ENCODE measurements at places on chromosomes 6 and 20.

GRCh38 chr20:667351-668034 is 8.1 kb downstream of the SCRT2 start:
- peak; percentile 74 for DNase-seq

DNA sequence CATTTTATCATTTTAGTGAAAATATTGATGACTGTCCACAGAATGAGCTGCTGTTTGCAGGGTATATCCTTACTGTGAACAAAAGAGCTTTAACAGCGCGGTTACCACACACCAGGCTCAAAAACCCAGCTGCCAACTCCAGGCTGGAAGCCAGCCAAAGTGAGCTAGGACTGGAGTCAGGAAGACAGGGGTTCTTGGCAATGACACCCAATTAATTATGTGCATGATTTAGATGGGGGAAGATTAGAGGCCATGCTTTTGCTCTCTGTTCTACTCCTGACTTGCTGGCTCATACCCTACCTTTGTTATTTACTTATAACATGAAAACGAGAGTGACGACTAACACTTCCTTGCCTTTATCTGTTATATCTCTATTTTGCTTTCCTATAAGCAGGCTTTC is 128.9 kb upstream of the SHLD1 start:
- no peak for DNase-seq

DNA sequence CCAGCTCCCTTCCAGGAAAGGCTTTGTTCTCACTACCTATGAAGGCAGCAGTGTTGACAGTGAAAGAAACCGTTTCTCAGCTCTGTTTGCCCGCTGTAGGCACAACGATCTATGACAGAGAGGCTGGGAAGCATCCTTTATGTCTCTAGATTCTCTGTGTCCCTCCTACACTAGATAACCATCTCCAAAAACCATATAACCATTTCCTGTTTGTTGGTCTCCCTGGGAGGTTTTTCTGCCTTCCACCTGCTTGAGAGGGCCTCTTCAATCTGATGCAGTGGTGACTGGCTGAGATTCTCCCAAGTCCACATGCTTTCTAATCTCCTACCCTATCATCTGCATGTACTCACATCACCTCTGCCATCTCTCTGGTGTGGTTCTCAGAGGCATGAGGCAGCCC is 32.0 kb upstream of the TMEM217 start:
- DNase-seq = peak; percentile 18

GRCh38 chr20:56343861-56344381 is 14.9 kb upstream of the FAM210B start:
- DNase-seq = peak; percentile 67

DNA sequence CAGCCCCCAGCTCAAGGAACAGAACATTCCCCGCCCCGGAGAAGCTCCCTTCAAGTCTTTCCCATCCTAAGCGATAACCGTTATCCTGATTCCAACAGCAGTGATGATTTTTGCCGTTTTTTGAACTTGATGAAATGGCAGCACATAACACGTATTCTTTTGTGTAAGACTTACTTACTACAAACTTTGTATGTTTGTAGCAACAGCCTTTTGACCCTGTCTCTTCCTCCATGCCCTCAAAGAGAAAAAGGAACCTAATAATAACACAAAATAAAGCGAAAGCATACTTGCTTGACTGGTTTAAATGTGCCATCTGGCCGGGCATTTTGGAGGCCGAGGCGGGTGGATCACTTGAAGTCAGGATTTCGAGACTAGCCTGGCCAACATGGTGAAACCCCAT is 26.4 kb upstream of the SLC9A8 start:
- no peak for DNase-seq

DNA sequence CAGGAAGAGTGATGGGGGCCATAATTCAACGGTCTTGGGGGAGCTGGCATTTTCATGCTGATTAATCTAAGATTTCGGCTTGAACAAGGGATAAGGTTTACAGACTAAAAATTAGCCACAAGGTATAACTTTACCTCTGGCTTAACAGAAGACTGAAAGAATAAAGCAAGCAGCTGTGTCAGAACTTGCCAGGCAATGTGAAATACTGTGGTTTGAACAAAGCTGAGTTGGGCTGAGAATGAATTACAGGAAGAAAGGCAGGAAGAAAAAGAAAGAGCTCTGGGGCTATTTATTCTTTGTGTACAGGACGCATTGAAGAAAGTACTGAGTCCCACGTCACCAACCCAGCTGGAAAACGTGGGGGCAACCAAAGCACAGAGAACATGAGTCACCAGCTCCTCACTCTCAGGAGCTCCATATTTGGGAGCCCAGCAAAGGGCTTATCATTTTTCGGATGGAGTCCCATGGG is 121.5 kb upstream of the NEDD9 start:
- DNase-seq = peak; percentile 74

GRCh38 chr20:37231947-37232630 is 29.5 kb downstream of the GHRH start:
- no peak for DNase-seq

- no peak for DNase-seq
Measured at GRCh38 chr6:90382760-90383159, 86.1 kb upstream of the BACH2 start.

- no peak for DNase-seq
Measured at GRCh38 chr6:116564311-116564710, 7.0 kb upstream of the RWDD1 start.

- DNase-seq = no peak
Measured at GRCh38 chr6:121451250-121451649, 15.8 kb downstream of the GJA1 start.

- no peak for DNase-seq
Measured at GRCh38 chr6:111406200-111406721, 76.8 kb downstream of the REV3L start.

- no peak for DNase-seq
Measured at GRCh38 chr6:41446907-41447545, 99.2 kb upstream of the FOXP4 start.

GRCh38 chr6:111842891-111843290 is 30.4 kb downstream of the FYN start:
- DNase-seq = no peak

DNA sequence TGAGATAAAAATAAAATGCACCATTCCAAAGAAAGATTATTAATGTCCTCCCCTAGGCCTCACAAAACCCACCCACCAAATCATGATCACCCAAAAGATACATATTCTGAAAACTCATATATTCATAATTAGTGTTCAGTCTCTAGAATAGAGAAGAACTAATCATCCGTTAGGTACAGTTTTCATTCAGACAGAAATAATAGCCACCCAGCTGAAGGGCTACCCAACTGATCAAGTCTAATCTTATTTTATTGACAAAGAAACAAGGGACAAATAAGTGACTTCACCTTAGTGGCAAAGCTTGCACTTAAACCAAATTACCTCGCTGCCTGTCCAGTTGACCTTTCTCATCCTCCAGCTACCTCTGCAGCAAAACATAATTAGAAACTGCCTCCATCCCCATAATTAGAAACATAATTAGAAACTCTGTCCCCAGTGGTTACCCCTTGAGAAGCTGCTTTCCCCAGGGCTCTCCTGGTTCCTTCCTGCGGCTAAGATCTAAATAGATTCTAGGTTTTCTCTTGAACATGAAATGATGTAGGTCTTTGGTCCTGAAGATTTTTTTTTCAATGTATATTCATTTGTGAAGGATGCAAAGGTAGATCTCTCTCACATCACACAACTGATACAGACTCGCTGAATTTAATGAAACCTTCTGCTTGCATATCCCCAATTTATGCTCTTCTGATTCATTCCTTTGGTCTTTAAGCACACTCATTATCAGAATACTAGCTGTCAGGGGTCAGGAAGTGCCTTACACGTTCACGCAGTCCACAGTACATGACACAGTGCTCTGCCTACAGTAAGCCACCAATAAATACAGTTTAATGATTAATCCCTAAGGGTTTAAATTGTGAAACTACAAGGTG is 46.3 kb downstream of the HBS1L start:
- DNase-seq = no peak

DNA sequence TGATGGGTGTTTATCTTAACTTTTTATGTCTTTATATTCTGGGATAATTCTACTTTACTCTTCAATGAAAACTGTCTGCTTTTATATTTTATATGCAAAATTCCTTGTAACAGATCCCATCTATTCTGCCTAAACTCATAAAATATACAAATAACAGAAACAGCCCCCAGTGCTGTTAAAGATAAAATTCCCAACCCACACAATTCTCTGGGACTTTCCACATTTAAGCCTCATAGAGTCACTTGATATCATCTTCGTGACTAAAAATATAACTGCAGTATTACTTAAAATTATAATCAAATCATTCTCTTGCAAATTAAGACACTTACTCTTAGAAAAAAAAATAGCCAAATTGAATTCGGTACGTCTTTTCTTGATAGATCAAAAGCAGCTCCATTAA is 60.2 kb downstream of the INSM1 start:
- DNase-seq = no peak

- peak; percentile 30 for DNase-seq
Measured at GRCh38 chr20:17654649-17655285, 27.3 kb downstream of the RRBP1 start.

GRCh38 chr6:109465772-109466171 is 10.2 kb upstream of the MICAL1 start:
- no peak for DNase-seq

DNA sequence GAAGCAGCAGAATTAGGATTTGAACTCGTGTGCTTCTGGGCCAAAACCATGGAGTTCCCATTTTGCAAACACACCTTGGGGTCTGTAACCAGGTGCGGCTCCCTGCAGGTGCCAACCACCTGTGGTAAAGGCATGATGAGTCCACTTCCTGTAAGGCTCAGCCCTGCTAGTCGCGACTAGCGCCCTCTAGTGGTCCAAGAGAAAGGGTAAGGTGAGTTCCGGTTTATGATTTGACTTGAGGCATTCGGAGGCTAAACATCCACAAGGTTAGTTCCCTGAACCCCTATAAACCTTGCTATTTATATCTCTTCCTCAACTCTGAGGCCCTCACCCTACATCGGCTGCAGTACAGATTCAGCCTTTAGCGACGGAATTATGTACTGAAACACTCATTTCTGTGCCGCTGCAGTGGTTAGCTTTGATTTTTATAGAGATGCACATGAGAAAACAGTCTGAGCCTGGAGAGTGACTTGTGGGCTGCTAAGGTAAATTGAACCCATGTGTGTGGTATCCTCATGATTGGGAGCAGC is 173.4 kb downstream of the PLCB1 start:
- peak; percentile 63 for DNase-seq

DNA sequence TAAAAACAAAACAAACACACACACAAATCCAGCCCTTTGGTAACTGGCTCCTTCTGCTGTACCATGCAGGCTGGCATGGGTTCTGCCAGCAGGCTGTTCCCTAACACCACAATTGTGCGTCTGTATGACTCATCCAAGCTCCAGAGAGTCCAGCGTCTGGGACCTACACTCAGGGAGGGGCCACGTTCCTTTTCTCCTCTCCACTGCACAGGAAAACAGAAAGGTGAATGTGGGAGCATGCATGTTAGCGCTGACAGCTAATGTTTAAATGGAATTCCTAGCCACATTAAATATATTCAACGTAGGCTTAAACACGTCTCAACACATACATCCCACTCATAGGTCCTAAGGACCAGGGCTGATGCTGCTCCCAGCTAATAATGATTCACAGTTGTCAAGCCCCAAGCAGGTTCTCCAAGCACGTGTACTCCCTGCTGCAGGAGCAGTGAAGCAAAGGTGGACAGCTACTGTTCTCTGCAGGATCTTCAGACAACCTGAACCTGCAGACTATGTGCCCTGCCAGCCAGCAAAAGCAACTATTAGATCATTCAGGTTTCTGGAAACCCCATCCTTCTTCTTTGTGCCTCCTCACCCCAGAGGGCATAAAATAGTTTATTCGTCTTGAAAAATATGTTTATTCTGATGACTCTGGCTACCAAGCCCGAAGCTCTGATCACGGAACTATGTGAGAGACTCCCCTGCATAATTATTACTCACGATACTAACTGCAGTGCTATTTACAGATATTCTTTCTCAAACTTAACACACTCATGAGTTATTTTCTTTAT is 20.9 kb downstream of the MAP1LC3A start:
- no peak for DNase-seq

- no peak for DNase-seq
Measured at GRCh38 chr6:12102350-12102749, 90.2 kb downstream of the HIVEP1 start.

DNA sequence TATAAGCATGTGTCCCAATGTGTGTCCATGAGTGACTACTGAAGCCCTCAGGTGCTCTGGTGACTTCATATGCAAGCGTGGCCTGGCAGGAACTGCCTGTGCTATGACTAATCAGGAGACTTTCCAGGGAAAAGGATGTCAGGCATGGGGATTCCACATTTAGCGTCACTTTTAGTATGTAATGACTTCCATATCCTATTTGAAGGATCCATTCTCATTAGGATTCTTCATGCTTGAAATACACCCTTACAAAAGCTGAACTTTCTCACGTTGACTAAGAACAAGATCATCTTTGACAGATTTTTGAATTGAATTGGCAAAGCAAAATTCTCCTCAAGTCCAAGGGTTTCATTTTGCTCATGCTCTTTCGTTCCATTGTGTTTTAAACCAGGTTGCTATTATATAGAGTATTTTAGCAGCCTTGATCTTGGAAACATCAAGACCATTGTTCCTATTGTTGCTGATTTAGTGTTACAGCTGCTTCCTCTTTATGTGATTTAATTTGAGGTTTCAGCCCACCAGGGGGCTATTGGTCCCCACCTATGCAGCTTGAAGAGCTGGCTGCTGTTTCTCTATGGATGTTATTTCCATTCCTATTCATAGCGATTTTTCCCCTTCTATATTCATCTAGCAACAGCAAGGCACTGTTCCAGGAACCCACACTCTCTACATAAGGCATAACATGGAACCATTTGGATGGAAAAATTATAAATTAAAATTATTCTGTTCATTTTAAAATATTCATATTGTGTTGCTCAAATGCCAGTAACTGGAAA is 418.6 kb downstream of the CDKAL1 start:
- DNase-seq = no peak

DNA sequence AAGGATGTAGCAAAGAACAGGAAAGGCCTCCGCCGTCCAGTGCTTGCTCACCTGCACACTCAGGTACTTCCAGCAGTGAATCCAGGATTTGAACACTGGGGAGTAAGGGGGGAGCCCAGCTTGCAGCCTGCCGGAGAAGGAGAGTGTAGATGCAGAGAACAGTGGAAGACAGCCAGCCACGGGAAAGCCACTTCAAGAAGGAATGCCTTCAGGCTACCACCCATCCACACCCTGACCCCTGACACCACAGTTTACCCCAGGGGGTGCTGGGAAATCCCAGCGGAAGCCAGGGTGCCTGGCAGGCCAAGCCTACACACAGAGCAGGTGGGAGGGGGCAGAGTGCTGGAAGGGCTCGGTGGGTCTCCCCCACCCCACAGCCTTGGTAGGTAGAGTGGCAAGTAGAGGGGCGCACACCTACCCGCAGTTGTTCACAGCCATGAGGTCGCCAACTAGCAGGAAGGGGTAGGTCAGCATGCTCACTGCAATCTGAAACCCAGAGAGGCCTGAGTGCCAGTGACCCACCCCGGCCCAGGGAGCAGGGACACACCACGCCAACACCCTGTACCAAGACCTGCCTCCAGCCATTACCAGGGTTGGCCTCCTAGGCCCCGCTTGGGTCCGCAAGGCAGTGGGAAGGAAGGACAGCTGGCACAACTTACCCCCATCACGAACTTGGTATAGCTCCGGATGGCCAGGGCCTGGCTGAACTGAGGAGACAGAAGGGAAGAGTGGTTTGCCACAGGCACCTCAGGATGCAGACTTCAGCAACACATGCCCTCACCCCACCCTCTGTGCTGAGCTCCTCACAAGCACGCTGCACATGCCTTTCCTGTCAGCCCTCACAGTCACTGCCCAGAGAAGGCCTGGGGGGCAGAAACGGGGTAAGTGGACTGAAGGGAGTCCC is 15.7 kb downstream of the PI16 start:
- DNase-seq = no peak

All from stimulated activated CD4-positive, alpha-beta T cell treated with anti-CD3 and anti-CD28 coated beads, Interleukin-2, amount 100 ng/mL, for 24 hours (primary cell).